Stimulated activated CD4-positive, alpha-beta T cell treated with anti-CD3 and anti-CD28 coated beads, Interleukin-15, amount 100 ng/mL, for 1 hour (primary cell): ENCODE measurements at places on chromosomes 6 and 20.

DNA sequence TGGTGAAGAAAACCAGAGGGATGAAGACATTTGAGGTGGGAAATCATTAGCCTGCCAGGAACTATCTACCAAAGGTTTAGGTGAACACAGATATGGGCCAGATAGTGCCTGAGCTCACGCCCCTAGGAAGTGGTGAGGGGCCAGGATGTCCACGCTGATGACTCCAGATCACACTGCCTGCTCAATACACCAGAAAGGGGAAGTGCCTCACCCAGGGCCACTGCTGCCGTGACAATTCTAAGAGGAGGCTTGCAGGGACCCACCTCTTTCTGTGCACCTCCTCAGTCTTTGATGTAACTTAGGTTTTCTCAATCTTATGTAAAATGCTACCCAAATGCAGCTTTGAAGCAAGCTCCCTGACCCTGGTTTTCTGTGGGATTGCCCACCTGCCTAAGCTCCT is 5.4 kb upstream of the RAB44 start:
- DNase-seq, result no peak

- DNase-seq, result no peak
Measured at GRCh38 chr6:92559611-92560010, 859.7 kb downstream of the EPHA7 start.

- DNase-seq, result no peak
Measured at GRCh38 chr20:53786445-53787267, 193.0 kb upstream of the ZNF217 start.

- no peak for DNase-seq
Measured at GRCh38 chr20:1536893-1537730, 20.4 kb downstream of the SIRPD start.

- DNase-seq, result no peak
Measured at GRCh38 chr20:32477594-32478512, 107.3 kb downstream of the NOL4L start.
